Stimulated activated CD4-positive, alpha-beta T cell treated with anti-CD3 and anti-CD28 coated beads, TNF-alpha, amount 100 ng/mL, for 48 hours (primary cell): ENCODE measurements at places on chromosomes 6 and 20.

DNA sequence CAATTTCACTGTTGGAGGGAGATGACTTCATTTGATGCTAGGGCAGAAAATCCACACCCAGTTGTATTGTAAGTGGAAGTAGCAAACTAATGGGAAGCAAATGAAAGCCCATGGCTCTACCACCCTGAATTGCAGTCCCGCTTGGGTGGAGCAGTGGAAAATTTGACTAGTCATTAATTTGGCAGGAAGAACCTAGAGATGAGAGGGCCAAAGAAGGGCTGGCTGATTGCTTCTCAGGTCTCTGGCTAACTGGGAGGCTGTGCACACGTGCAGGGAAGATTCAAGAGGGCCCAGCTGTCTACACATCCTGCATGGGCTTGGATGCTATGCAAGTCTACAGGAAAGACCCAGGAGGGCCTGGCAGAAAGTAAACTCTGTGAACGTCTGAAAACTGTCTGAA is 466.2 kb downstream of the TFAP2A start:
- no peak for DNase-seq

DNA sequence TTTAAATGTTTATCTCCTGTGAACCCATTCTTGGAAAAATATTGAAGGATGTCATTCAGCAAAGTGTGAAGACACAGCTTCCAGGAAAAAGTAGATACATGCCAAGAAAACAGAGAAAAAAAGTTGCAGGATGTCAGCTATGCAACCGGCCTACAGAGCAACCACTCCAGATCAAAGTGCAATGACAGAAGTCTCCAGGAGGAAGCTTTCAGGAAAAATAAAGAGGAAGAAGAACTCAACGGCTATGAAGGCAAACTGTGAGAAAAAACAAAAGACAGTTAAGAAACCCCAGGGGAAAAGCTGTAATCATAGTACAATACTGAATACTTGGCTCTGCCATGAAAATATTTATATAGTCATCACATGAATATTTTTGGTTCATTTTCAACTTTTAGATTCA is 30.6 kb downstream of the REPS1 start:
- no peak for DNase-seq

GRCh38 chr6:112037783-112038216 is 16.1 kb upstream of the CCN6 start:
- no peak for DNase-seq

GRCh38 chr6:21529431-21529830 is 64.1 kb upstream of the SOX4 start:
- DNase-seq, result no peak

- no peak for DNase-seq
These were observed 24.8 kb downstream of the TMX4 start for GRCh38 chr20:7994809-7995208.

DNA sequence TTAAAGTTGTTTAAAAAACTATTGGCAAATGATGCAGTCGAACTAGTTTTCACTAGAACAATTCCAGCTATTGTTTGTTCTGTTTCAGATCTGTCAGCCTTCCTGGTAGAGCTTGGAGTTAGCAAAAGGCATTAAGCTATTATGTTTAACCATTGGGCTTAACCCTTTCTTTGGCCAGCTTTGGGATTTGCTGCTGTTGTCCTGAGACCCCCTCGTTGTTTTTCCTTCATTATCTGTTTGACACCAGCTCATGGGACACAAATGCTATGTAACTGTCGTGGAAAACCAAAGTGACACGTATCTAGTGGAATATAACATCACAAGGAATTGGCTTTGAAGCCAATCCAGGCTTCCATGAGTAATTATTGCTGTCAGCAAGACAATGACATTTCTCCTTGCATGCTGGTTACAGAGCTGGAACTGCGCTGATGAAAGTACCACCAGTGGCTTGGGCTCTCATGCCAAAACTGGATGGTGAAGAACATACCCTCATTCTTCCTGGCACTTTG is 96.0 kb downstream of the EYA2 start:
- DNase-seq, result no peak
